Activated T-cell treated with anti-CD3 and anti-CD28 coated beads, Interleukin-2, amount 50 U/mL, for 72 hours (primary cell): ENCODE measurements at places on chromosomes 6 and 20.

DNA sequence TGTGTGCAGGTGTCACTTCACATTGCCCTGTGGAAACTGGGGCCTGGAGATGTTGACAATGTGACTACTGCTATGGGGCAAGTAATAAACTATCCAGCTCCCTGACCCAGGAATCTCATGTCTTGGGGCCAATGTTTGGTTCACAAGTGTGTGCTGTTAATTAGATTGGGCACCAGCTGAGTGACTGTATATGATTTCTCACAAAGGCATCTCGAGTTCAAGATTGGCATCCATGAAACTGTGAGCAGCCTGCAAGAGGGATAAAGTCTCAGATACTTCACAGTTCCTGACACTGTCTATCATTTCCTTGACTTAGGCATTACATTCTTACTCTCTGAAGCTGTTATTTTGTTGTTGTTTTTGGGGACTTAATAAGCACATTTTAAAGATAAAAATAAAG, 264.0 kb downstream of the PRKN start:
- no peak for DNase-seq

GRCh38 chr20:1296922-1297321, 30.8 kb downstream of the SNPH start:
- DNase-seq, result no peak

- no peak for DNase-seq
These were observed 103.0 kb downstream of the DLL1 start for GRCh38 chr6:170187669-170188566.

DNA sequence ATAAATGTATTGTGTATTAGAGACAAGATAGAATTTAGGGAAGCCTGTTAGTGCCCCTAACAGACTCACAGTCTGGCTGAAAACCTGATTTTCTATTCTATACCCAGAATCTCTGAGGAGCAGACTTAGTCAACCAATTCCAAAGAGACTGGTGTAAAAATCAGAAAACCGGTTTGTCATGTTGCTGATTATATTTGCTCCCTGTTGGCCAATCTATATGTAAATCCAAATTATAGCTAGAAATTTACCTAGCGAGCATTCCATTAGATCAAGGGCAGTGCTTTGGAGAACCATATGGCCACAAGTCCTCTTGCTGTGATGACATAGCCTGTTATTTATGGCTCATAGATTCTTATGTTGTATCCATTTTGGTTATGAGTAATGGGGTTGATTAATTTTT, 4.8 kb downstream of the NFYA start:
- DNase-seq, result no peak

GRCh38 chr6:81831274-81831673, 78.8 kb upstream of the TENT5A start:
- no peak for DNase-seq

GRCh38 chr6:30348957-30349356, 4.0 kb downstream of the RPP21 start:
- DNase-seq, result no peak

DNA sequence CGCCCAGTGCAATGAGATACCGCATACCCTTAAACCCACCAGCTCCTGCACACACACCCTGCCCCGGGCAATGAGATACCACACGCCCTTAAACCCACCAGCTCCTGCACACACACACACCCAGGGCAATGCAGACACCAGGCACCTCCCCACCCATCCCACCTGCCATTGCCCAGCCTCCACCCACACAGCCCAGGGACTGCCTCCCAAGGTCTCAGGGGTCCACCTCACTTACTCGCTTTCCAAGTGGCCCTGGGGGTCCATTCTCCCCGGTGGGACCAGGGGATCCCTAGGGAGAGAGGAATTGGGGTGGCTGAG, 24.0 kb downstream of the COL11A2 start:
- DNase-seq, result no peak

GRCh38 chr6:154909821-154910220, 85.3 kb upstream of the TIAM2 start:
- no peak for DNase-seq

GRCh38 chr6:24931296-24931695, 4.5 kb downstream of the RIPOR2 start:
- DNase-seq, result no peak
